ENCODE measurements at places on chromosomes 6 and 20. TPM values are rescaled to one million over a fixed set of nuclear protein-coding genes. Genes with fewer than 3 reads are reported as not detected.

ERVFRD-1 gene
- total RNA-seq = not detected

BCKDHB gene
- total RNA-seq = 8.0 TPM

LST1 gene
- 7.0 TPM for total RNA-seq

CLPSL2 gene
- total RNA-seq = not detected

PMEPA1 gene
- total RNA-seq = 4.3 TPM

ZNF311 gene
- 0.48 TPM for total RNA-seq

CST2 gene
- total RNA-seq = not detected

GRCh38 chr20:49768204-49769047 lies 44.2 kb upstream of the SLC9A8 start:
- no peak for DNase-seq

GRCh38 chr20:44742304-44743079 lies 3.2 kb upstream of the KCNK15 start:
- no peak for DNase-seq

GRCh38 chr6:34200340-34200971 lies 36.2 kb upstream of the HMGA1 start:
- DNase-seq = no peak

DNA sequence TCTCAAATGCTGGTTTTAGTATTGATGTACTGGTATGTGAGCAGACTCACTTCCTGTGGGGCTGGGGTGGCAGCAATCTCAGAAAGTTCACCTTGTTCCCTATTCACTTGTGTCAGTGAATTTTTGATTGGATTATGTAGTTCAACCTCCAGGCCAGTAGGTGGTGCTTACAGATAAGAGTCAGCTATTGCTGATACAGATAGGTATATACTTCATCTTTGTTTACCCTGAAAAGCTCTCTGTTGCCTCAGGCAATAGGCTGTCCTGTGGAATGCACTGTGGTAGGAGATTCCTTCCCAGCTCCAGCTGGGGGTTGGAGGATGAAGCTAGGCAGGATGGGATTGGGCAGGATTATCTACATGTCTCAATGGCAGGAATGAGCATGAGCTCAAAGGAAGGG lies 851.2 kb upstream of the EYS start:
- no peak for DNase-seq

DNA sequence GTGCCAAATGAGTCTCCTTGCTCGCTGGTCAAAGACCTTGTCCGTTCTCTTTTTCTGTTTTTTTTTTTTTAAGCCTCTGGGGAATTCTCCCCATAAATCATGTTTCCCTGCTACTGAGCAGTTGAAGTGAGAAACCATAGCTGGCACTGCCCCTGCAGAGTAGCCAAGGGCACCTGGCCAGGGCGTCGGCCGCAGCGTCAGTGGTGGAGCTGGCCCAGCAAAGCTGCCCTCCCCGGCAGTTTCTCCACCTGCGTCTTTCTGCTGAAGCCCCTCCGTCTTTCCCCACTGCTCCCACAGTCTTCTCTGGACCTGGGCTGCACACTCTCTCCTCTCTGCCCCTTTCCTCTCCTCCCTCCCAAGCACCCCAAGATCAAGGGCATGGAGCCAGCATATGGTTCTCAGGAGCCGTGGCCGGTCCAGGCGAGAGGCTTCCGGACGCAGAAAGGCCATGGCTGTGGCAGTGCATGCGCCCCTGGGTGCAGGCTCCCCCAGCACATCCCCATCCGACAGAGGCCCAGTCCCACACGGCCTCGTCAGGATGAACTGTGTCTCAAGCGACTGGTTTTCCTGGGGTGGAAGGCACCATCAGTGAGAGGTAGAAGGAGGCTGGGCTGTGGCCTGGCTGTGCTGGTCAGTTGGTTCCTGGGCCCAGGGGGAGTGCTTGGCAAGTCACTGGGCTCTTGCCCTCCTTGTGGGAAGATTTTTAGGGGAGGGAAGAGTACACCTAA lies 218.1 kb downstream of the ERMARD start:
- DNase-seq = no peak

GRCh38 chr20:53559816-53560215 lies 33.8 kb downstream of the ZNF217 start:
- no peak for DNase-seq

DNA sequence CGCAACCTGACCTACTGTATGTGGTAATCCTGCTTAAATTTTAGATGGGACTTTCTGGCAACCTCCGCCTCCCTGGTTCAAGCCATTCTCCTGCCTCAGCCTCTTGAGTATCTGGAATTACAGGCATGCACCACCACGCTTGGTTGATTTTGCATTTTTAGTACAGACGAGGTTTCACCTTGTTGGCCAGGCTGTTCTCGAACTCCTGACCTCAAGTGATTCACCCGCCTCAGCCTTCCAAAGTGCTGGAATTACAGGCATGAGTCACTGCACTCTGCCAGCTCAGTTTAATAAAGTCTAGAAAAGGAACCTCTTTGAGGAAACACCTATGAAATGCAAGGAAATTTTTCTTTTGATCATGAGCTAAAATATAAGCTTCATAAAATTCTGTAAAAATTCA lies 9.0 kb upstream of the PLCB4 start:
- no peak for DNase-seq

DNA sequence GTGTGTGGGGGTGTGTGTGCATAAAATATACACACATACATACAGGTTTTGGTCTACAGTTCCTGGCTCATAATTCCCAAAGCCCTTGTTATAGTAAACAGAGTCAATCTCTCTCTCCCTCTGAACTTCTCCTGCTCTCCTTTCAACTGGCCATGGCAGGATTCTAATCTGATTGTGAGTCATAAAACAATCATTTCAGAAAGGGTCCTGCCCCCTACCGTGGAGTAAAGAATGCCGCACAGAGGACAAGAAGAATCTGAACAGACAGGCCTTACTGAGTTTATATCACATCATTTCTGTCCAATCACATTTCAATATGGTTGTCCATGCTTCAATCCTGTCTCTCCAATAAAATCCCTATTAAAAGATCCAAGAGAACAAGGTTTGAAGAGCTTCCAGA lies 416.9 kb downstream of the FRK start:
- no peak for DNase-seq

- no peak for DNase-seq
Measured at GRCh38 chr6:127869772-127870404, 31.0 kb downstream of the THEMIS start.

DNA sequence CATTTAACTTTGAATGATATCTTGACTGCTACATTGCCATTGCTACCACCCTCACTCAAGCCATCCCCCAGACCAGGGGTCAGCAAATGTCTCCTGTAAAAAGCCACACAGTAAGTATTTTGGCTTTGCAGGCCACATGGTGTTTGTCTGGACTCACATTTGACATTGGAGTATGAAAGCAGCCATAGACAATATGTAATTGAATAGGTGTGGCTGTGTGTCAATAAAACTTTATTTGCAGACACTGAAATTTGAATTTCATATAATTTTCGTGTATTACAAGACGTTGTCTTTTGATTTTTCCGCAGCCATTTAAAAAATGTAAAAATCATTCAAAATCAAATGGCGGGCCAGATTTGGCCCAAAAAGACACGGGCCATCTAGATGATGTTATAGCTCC lies 36.3 kb upstream of the OCSTAMP start:
- DNase-seq = no peak

DNA sequence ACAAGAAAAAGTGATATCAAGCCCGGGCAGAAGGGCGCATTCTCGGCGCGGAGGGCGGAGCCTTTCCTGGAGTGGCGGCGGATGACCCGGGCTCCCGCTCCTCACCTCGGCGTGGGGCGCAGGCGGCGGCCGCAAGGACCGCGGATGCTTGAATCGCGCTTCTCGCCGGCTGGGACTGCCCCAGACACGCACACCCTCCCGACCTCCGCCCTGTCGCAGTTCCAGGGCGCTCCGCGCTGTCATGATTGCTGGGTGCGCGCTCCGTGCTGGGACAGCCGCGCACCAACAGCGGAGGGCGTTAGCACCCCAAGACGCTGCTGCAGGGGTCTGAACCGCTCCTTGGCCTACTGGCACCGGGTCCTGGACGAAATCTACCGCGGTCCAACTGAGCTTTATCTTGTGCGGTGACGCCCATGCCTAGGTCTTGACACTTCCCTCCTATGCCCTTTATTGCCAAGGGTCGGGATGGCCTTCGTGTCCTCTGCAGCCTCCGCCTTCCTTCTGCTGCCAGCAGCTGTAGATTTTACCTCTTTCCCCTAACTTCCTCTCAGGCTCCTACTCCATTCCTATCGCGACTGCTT lies 43.3 kb downstream of the IRAK1BP1 start:
- DNase-seq = no peak

GRCh38 chr6:143074670-143075318 lies 14.1 kb downstream of the AIG1 start:
- DNase-seq = no peak

DNA sequence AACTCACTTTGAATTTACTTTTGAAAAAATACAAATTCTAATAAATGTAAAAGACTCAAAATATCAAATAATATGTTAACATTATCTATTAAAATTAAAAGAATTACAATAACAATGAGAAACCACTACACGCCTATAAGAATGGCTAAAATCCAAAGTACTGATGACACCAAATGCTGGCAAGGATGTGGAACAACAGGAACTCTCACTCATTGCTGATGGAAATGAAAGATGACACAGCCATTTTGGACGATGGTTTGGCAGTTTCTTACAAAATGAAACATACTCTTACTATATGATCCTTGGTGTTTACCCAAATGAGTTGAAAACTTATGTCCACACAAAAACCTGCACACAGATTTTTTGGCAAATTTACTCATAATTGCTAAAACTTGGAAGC lies 15.6 kb upstream of the STX11 start:
- DNase-seq = no peak

- DNase-seq = peak; percentile 71
Measured at GRCh38 chr20:63957004-63957689, 931 bp upstream of the UCKL1 start.

DNA sequence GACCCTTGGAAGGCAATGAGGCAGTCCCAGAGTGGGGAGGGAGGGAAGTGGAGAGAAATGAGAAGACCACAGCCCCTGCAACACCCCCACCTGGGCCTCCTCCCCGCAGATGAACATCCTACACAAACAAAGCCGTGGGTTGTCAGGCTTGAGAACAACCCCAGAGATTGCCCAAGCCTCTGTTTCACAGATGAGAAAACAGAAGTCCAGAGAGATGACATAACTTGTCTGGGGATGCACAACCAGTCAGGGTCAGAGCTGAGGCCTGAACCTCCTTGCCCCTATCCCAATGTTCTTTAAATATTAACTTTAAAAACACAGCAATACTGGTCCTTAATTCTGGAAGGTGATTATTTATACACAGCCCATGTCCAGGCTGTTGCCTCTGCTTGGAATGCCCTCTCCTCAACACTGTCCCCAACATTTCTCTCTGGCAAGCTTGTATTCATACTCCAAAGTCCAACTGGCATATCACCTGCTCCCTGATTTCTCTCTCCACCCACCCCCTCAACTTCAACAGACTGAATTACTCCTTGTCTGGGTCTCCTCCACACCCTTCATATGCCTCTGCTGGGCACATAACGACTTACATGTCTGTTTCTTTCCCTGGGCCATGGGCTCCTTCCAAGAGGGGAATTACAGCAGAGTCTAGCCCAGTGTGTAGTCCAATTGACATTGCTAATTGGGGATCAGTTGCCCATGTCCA lies 135.5 kb upstream of the LRFN2 start:
- no peak for DNase-seq

DNA sequence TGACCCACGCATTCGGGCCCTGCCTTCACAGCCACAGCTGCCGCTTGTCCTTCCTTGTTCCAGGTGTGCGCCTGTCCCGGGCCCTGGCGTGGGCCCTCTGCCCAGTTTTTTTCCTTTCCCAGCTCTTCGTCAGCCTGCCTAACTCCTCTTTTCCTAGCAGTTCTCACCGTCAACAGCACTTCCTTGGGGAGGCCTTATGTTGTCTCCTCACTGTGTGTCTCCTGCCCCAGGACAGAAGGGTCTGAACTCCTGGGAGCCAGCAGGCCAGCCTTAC lies 71.8 kb downstream of the CDS2 start:
- no peak for DNase-seq

DNA sequence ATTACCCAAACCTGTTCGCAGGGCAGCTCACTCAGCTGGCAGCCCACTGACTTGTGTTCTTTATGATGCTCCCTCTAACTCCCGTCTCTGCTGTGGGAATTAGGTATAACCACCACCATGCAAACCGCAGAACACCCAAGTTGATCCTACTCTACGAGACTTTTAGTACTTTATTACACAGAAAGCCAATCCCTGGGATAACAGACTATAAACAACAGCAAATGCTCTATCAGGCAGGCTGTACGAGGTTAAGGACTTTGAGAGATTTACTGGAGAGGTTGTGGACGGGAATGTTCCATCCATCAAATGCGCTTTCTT lies 241.1 kb downstream of the FOXC1 start:
- DNase-seq = no peak

DNA sequence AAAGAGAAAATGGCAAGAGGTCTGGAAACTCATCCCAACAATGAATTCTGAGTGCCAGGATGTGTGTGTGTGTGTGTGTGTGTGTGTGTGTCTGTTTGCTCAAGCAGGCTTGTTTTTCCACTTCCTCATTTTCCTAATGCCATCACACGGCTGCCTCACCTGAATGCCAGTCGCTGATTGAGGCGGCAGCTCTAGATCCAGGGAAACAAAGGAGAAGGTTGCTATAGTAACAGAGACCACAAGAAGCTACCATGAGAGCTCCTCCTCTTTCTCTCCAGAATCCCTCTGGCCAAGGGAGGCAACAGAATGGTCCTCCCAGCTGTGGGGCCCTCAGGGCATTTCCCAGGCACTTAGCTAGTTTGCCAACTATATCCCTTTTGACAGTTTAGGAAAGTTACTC lies 241.1 kb upstream of the TSHZ2 start:
- DNase-seq = no peak

DNA sequence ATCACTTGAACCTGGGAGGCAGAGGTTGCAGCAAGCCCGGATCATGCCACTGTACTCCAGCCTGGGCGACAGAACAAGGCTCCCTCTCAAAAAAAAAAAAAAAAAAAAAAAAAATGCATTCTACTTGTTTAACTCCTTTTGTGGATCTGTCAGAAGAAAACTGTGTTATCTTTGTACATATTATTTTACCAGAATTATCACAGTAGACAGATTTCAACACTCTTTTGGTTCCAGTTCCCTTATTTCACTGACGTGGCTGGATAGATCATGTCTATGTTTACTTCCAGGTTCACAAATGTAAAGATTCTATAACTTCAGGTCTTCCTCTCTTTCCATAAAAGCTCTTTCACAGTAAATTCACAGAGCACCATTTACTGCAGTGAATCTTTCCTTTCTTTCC lies 18.4 kb downstream of the NUDT3 start:
- no peak for DNase-seq

- peak; percentile 55 for DNase-seq
Measured at GRCh38 chr6:27312146-27312949, at the start of gene POM121L2. TSS of gene POM121L2 (minus strand) at chr6:27312273. CDS start at chr6:27312170, 103 bp downstream.

- DNase-seq = no peak
Measured at GRCh38 chr20:62707276-62707920, 1.2 kb upstream of the NTSR1 start.
